Substantia nigra (tissue), 51 donors: ENCODE measurements at places on chromosomes 12 and 14.
A peak's percentile ranks its signal among the peaks of the same experiment; 100 is the strongest.

DNA sequence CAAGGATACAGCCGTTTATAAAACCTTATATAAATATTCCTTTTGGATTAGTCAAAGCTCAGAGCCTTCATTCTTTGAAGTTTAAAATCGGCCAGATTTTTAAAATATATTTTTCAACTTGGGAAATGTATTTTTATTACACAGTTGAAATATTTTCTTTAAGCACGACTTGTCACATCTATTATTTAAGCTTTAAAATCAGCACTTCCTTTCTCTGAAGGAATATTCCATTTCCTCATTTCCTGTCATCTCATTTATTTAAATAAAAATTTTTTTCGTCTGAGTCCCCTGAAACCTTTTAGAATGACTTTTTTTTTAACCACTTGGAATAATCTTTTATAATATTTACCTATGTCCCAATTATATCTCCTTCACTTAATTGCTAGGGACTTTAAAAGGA lies 107.5 kb upstream of the PDE3A start:
- no peak for DNase-seq

- no peak for DNase-seq
Observed at GRCh38 chr14:98816195-98816594, 455.8 kb downstream of the BCL11B start.

- DNase-seq, result peak; percentile 80
Observed at GRCh38 chr14:104826189-104826860, 25.4 kb downstream of the ZBTB42 start.

DNA sequence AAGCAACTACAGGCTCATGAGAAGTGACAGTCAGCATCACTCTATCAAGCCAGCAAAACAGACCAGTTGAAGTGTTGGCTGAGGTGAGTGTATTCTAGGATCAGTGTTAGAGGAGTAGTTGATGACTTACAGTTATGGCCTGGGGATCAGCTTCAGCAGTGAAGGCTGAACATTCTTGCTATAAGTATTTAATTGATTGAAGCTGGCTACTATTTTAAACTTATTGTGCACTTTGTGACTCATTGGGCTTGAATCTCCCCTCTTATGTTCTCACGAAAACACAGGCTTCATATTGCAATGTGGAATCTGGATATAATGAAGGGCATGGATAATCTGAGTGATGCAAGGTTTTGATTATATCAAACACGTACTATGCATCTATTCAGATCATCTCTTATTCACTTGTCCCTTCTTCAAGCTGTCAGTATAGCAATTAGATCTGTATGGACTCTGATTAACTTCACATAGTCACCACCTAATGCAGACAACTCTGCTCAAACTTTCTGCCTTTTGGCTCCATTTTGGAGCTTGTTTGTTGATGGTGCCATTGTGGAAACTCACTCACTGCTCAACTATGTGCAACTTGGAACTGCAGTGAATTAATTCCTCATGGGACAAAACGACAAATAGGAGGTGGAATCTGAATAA lies 309.2 kb downstream of the SLC16A7 start:
- no peak for DNase-seq

DNA sequence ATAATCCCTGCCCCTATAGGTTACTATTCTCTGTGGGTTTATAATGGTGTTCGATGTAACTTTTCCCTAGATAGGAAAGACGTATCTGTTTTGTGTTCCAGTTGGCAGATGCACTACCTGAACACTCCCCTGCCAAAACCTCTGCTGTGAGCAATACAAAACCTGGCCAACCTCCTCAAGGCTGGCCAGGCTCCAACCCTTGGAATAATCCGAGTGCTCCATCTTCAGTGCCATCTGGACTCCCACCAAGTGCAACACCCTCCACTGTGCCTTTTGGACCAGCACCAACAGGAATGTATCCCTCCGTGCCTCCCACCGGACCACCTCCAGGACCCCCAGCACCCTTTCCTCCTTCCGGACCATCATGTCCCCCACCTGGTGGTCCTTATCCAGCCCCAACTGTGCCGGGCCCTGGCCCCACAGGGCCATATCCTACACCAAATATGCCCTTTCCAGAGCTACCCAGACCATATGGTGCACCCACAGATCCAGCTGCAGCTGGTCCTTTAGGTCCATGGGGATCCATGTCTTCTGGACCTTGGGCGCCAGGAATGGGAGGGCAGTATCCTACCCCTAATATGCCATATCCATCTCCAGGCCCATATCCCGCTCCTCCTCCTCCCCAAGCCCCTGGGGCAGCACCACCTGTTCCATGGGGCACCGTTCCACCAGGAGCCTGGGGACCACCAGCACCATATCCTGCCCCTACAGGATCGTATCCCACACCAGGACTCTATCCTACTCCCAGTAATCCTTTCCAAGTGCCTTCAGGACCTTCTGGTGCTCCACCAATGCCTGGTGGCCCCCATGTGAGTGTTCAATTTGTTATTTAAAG lies 11.3 kb downstream of the MAPK1IP1L start:
- DNase-seq, result no peak

DNA sequence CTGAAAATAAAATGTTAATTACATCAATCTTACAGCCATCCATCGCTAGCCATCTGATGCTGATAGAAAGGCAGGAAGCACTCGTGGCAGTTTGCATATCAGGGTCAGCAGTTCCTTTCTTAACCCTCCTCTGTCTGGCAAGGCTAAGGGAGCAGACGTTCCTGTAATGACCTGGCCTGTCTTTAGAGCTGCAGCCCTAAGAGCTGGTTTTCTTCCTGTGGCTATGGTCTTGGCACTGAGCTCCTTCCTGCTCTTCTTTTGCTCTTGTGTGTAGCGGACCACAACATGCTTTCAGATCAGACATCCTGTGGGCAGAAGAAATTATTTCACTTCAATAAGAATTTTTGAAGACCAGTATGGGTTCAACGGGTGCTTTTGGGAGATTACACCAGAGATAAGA lies 170.4 kb downstream of the DAD1 start:
- no peak for DNase-seq

DNA sequence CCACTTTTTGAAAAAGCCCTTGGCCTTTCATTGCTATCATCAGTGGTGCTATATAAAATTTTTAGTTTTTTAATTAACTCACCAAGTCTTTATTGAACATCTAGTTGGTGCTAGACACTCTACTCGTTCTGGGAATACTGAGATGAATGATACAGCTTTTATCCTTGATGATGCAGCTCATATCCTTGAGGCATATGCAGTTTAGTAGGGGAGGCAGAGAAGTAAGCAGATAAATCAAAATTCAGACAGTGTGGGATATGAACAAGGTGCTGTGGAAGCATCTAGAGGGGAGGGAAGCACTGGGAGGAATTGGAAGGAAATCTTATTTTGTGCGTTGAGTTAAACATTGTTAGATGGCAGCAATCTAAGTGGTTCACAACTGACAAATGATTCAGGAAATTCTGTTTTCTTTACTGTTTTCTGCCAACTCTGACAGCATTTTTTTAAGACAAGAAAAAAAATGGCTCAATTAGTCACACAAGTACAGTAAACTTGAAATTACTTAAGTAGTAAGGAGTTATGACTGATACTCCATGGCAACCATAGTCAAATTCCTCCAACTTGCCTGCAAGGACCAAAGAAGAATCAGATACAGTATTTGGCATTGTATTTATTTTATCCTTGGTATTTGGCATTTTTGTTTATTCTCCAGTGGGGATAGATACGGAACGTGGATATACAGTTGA lies 119.2 kb downstream of the TMTC2 start:
- no peak for DNase-seq
